Natural killer cell (primary cell): ENCODE measurements at places on chromosomes 2 and 18.

DNA sequence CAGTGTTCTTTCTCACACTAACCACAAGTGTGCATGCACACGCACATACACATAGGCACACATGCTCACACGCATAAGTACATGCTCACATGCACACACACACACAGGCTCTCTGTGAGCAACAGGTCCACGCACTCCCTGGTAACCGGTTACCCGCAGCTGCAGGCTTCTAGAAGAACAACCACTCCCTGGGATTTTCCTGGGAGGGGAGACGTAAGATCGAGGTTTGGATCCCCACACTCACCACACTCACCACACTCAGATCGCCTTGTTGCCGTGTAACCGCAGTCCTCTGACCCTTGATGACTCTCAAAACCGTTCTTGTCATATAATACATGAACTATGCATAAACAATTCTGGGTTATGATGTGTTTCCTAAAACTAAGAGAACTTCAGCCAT, 42.2 kb downstream of the TTC32 start:
- no peak for DNase-seq

DNA sequence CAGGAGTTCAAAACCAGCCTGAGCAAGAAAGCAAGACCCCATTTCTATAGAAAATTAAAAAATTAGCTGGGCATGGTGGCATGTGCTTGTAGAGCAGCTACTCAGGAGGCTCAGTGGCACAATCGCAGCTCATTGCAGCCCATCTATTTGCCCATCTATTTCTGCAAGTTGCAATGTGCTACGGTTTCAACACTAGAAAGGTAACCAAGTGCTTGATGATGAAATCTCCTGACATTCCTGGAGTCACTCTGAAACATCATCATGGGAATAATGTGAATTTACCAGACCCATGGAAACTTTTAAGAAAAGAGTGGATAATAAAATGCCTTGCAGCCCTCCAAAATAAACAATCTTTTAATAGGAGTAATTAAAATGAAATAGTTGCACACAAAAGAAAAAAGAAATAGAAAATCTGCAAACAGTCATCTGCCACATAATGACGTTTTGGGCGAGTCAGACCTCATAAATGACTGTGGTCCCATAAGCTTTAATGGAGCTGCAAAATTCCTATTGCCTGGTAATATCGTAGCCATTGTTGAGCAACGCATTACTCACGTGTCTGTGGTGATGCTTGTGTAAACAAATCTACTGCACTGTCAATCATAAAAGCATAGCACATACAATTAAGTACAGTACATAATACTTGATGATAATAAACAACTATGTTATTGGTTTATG, 46.6 kb upstream of the AMMECR1L start:
- DNase-seq: no peak

DNA sequence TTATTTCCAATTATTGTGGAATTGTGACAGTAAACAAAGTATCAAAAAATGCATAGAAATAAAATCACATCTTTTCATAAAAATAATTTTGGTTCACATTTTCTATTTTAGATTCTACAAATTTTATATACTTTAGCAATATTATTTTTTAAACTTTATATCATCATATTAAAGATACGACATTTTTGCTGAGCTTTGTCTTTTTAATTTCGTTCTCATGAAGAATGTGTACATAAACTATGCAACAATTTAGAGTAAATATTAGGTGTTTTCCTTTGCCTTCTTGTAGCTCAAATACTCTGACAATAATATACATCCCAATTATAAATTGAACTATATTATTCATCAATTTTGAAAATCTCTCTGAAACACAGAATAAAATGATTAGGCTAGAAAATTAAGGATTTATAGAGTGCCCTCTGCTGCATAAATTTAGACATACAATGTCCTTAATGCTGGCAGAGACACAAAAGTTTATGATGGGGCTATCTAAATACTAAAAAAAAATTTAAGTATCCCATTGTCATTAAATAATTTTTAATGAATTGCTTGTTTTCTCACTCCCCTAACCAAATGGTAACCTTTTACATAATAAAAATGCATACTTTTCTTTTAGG, 45.7 kb downstream of the CCDC102B start:
- no peak for DNase-seq

DNA sequence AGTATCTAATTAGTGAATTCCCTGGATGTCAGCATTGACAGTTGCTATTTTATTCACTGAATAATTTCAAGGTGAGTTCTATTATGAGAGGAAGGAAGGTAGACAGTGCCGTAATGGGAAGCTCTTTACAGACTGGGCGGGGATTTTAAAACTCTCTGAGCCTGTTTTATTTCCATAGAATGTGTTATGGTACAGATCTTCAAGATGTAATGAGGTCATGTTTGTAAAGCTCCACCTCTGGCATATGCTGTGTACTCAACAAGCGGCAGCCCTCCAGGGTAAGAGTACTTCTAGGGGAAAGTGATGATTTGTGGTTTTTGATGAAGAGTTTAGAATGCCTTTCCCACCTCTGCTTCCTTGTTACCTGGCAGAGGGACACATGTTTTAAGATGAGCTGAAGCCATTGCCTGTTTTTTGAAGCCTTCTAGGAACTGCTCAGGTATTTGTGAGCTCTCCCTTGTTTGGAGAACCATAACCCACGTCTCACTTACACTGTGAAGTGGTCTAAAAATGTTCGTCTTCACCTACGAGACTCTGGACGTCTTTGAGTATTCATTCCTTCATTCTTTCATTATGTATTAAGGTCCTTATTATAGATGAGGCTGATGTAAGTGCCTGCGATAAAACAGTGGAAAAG, 251.2 kb downstream of the PTGR3 start:
- no peak for DNase-seq

- no peak for DNase-seq
Measured at GRCh38 chr2:218870984-218871344, 9.7 kb upstream of the WNT10A start.

DNA sequence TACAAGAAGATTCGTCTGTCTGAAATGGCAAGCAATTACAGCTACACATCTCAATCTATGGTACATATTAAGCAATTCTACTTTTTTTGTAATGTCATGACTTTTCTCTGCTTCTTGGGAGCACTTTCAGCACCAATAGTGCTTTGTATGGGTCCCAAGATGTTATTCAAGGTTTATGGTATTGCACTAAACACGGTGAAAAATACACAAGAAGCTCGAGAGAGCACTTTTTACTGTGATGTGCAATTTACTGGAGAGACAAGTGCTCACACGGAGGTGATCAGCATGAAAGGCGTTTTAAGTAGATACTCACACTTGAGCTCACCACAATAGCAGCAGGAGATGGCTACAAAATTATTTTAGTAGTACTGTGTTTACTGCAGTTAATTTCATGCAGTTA, 783.6 kb downstream of the CBLN2 start:
- DNase-seq: no peak

DNA sequence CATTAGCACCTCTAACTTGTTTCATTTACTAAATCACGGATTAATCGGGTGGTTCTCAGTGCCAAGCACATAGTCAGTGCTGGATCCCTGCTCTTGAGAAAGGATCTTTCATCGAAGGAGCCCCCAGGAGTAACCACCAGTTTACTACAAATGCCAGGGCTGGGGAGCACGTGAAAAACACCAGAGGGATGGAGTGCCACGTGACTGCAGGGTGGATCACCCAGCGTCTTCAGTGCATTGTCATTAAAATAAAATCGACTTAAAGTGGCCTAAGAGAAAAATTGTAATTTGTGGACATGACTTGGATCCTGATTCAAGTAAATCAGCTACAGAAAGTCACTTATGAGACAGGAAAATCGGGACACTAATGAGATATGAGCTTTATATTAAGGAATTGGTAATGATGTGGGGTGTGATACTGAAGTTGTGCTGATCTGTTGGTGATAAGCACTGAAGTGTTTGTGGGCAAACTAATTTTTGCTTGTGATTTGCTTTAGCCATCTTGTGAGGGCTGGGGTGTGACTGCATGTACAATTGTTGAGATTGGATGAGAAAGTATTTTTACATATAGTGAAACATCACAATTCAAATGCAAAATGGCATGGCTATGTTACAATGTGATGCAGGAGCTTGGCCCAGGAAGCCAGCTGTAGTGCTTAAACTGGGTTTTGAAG, 63.8 kb downstream of the NCK2 start:
- no peak for DNase-seq

GRCh38 chr2:43714164-43714563, 37.9 kb upstream of the C1GALT1C1L start:
- DNase-seq: no peak

GRCh38 chr2:28991021-28991420, 9.9 kb downstream of the TOGARAM2 start:
- DNase-seq: no peak

GRCh38 chr2:121735518-121736074, 1.1 kb downstream of the NIFK start:
- DNase-seq: no peak

- DNase-seq: no peak
Measured at GRCh38 chr2:43110442-43110871, 115.9 kb downstream of the ZFP36L2 start.

DNA sequence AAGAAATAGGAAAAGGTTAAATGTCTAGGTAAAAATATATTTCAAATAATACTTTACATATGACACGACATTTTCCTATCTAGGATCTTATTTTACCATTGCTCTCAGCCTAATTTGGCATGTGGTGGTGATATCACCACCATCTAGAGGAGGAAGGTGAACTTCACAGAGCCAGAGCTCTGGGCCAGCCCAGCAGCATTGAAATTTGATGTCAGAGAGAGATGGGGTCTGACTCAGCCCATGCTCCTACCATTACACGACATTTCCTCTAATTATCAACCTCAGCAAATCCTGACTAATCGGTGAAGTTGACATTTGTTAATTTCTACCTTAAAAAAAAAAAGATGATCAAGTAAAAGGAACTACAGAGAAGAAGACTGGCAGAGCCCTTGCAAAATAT, 42.3 kb downstream of the LRRTM4 start:
- DNase-seq: no peak

- DNase-seq: no peak
Measured at GRCh38 chr18:36503477-36503876, 206.0 kb downstream of the FHOD3 start.

- DNase-seq: no peak
Measured at GRCh38 chr18:79000997-79001396, 21.4 kb downstream of the SALL3 start.

DNA sequence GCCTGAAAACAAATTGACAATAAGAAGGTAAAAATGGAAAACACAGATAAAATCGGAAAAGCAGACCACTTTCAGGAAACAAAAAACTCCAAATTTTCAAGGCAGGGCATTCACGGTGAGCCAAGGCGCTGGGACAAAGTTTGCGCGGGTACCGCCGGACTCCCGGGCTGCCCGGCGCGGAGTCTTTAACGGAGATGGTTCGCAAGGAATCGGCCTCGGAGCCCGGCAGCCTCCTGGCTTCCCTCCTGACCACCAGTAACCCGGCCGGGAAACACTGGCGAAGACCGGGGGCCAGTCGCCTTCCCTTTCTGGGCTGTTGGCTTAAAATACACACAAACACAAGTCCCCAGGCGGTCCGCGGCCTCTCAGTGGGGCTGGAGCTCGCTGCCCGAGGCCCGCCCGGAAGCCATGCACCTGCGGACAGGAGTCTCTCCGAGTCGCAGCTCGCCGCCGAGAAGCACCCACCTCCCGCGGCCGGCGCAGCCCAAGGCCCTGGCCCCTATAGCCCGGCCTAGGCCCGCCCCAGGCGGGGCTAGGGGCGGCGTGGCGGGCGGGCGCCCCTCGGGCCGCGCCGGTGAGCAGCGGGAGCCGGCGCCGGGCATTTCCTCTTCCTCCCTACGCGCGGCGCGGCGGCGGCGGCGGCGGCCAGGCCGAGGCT, 622 bp upstream of the KCMF1 start:
- DNase-seq: peak; percentile 69

DNA sequence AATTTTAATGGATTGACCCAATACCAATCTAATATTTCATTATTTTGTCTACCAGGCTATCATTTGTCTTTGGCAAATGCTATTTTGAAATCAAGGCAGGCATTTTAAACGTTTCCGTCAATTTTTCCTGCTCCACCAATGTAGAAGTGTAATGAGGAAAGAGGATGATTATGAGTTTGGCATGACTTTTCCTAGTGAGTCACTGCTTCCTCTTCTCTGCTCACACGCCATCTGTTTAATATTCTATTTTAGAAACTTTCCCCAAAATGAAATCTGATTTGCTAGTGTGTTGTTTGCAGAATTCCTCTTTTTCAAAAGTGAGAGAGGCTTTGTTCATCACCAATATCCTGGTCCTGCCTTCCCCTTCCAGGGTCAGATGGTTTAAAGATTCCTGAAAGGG, 42.5 kb upstream of the PID1 start:
- DNase-seq: peak; percentile 3

- peak; percentile 45 for DNase-seq
Measured at GRCh38 chr18:76495006-76495370, at the start of gene ZNF516. Gene ZNF516, minus strand, starts transcription at chr18:76495242. Its CDS starts 52,188 bp downstream, at chr18:76443054.

DNA sequence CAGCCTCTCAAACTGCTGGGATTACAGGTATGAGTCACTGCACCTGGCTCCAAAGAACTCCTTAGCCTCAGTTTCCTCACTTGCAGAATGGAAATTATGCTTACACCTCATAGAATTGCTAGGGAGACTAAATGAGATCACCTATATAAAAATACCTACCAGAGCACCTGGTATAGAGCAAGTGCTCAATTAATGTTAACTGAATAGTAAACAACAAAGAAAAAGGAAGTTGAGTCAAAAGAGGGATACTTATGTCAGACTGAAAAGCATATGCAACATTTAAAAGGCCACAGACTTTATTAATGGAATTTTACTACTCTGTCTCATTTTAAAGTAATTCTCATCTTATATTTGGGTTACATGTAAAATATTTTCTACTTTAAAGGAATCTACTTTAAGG, 138.3 kb upstream of the SMAD7 start:
- no peak for DNase-seq

DNA sequence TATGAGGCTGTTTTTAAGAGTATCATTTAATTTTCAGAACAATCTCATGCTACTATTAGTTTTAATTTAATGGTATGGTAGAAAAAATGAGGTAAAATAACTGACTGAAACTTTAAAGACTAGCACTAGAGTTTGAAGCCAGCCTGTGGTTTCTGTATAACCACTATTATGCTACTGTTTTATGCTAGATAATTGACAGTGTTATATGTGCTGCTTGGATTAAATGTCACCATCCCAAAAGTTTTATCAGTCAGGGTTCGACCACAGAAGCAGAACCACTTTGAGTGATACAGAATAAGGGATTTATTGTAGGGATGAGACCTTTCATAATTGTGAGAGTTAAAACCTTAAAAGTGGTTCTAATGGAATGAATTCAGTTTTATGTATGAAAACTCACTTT, 271.6 kb downstream of the PTGR3 start:
- DNase-seq: no peak

- DNase-seq: peak; percentile 48
Measured at GRCh38 chr18:45106331-45106774, 425.7 kb downstream of the SETBP1 start.

GRCh38 chr2:130346041-130346740, 3.5 kb downstream of the IMP4 start:
- DNase-seq: no peak

DNA sequence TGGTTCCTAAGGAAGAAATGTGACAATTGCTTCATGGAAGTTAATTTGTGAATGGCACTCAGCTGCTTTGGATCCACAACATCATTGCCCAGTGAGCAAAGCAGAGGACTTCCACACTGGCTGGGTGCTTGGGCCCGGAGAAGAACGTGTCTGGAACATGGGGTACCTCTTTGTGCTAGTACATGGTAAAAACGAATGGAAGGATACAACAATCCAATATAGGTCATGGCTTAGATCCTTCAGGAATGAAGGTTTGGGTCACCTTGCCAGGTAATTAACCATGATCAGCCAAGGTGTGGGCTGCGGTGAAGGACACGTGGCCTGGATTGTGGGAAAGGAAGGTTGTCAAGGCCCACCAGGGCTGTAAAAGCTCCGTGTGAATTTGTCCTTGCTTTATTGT, 245.9 kb upstream of the HS6ST1 start:
- no peak for DNase-seq
